GM13977 (cell line): ENCODE measurements at places on chromosomes 3 and 15.

DNA sequence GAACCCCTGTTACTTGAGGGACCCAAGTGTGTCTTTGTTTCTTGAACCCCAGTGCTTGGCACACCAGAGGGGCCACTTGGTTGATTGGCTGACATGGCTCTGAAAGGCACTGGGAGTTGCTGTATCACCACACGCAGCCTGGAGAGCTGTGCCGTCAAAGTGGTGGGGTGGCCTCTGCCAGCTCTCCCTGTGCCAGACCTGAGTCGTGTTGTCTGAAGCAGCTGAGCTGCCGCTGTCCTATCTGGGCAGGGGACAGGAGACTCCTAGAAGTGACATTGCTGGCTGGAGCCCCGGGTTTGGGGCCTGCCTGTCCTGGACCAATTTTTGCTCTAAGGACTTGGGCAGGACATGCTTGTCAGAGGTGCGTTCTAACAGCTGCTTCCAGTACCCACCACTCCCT is 5.5 kb upstream of the SNX22 start:
- no peak for DNase-seq

DNA sequence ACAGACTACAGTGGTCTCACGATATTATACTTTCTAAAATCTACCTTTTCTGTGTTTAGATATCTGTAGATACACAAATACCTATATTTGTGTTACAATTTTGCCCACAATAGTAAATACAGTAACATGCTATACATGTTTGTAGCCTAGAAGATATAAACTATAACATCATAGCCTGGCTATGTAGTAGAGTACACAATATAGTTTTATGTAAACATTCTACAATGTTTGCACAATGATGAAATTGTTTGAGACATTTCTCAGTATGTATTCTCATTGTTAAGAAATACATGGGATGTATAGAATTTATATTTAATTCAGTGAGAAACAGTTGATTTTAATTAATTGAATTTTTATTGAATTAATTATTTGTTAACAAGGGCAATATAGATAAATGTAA is 1367.0 kb downstream of the OTOL1 start:
- DNase-seq = no peak

DNA sequence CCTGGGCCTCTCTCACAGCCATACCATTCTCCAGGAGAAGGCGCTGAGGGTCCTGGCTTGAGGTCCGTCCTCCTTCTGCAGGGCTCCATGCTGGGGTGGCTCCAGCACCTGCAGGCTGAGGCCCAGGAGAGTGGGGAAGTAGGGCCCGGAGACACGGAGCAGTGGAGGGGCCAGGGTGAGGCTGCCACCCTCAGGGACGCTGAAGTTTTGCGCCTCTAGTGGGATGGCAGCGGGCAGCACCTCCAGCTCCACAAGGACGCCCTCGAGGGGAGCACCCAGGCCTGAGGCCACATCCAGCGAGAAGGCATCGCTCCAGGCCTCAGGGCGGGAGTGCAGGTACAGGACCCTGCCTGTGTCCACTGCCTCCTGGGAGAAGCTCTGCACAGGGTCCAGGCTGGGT is 27.5 kb downstream of the CSPG4 start:
- no peak for DNase-seq

- DNase-seq = no peak
These were observed 39.2 kb upstream of the GADL1 start for GRCh38 chr3:30933478-30934207.

DNA sequence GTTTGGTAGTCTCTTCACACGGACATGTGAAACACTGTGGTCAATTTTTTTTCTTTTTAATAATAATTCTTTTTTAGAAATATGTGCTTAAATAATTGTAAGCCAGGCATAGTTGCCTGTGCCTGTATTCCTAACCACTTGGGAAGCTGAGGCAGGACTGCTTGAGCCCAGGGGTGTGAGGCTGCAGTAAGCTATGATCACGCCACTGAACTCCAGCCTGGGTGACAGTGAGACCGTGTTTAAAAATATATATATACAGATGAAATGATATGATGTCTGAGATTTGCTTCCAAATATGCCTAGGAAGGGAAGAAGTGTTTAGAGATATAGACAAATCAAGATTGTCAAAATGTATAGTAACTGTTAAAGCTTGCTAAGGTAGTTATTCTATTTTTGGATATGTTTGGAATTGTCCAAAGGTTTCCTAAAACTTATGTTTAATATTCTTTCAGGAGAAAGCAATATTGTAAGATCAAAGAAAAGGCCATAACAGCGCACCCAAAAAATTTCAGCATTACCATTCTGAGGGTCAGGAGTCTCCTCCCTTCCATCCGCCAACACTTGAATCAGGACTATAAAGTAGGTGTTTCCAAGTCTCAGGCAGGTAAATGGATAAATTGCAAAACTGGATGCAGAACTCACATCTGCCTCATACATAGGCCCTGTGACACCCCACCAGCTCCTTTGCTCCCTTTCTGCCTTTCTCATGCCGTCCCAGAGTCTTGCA is 532 bp upstream of the SELENOT start:
- DNase-seq = no peak

GRCh38 chr3:29141197-29141917 is 139.5 kb upstream of the RBMS3 start:
- no peak for DNase-seq

- DNase-seq = no peak
These were observed 7.1 kb upstream of the EMC4 start for GRCh38 chr15:34217587-34218225.

DNA sequence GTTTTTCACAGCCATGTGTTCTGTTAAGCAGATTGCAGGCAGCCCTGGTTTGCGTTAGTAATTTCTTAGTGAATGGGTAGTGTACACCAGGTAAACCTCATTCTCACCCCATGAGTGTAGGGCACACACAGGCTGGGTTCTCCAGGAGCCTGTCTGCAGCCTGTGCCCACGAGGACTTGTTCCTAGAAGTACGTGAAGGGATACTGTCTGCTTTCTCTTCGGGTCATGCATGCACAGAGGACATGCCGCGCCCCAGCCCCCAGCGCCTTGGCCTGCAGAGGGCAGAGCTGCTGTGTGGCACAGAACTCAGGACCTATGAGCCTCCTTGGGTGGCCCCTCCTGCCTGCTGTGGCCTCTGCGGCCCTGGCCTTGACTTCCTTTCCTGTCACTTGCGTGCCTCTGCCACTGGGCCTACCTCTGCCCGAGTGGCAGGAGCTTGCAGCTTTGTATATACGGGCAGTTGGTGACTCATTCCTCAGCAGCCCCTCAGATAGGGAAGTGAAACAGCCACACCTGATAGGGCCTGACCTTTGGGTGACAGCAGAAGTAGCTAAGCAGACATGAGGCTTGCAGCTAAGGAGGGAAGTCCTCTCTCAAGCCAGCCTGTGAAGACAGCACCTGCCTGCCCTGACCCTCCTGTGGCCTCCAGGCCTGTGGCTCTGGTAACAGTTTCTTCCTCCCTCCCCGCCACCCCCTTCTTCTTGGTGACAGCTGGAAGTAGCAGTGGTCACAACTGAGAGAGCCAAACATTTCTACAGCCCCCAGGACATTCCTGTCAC is 19.5 kb downstream of the PPCDC start:
- peak; percentile 87 for DNase-seq

DNA sequence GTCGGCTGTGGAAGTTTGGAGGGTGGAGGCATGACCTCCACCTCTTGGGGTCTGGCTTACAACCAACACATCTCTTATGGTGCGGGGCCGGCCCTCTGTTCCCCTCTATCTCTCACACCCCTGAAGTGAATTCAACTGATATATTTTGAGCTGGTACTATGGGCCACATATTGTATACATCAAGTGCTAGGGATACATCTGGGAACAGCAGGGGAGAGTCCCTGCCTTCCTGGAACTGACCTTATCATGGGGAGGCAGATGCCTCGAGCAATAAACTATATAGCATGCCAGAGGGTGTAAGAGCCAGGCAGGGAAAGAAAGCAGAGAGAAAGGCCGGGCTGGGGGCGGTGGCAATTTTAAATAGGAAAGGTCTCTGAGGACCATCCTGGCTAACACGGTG is 60.4 kb upstream of the TRPM1 start:
- DNase-seq = no peak

DNA sequence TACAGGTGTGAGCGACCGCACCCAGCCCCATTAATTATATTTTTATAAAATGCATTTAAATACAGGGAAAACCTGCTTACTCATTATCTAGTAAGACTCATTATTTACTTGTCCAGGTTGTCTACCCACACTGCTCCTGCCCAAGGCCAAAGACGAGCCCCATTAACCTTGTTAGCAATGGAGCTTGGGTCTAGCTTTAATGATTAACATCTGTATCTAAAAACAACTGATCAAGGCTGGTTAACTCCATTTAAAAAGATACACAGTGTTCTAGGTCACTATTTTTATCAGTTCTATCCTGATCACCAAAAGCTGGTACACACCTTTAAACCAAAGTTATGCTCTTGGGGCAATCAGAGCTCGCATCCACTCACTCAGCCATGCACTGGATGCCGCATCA is 10.4 kb upstream of the NCKIPSD start:
- no peak for DNase-seq

DNA sequence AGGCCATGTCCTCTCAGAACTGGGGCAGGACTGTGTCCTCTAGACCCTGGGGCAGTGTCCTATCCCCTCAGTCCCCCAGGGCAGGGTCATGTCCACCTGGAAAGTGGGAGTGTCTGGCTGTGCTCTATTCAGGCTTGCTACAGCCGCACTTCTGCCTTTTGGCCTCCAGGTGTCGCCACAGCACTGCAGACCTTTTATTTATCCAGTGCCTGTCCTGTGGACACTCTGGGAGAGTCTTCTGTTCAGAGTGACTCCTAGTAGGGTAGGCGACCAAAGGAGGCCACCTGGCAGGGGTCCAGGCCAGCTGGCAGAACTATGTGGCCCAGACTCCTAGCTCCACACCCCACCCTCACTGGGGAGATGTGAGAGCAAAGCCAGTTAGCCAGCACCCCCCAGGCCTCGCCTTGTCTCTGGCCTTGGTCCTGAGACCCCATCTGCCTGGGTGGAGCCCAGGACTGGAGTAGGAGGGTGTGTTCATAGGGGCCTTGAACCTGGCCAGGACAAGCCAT is 3.9 kb downstream of the TMIE start:
- peak; percentile 86 for DNase-seq

DNA sequence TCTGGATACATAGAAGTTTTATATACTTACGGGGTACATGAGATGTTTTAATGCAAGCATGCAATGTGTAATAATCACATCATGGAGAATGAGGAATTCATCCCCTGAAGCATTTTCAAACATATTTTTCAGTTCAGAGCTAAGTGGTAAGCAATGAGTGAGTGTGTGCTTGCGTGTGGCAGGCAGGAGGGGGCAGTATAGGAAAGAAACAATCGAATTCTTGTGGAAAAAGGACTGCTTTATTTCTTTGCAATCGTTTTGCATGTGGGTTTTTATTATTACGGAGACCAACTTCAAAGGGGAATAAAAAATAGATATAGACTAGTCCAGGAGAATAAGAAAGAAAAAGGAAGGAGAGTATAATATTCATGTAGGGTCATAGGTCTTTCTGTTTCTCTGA is 271.6 kb downstream of the CHL1 start:
- DNase-seq = no peak

DNA sequence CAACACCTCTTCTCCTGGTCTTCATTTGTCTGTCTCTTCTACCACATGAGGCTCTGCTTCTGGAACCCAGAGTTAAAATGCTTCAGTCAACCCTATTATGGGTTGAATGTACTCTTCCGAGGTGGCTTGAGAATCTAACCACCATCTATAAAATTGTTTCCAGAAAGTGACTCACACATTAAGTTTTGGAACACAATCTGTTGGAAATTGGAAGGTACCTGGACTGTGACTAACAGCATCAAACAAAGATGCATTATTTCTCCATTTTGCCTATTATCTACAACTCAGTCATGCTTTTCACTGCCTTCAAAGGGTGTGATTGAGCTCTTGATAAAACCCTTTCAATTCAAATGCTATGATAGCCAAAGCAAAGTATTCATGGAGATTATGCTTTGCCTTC is 499.0 kb upstream of the SEMA6D start:
- no peak for DNase-seq
